Stimulated activated CD8-positive, alpha-beta memory T cell treated with anti-CD3 and anti-CD28 coated beads, Interleukin-4, amount 100 ng/mL, for 1 hour (primary cell): ENCODE measurements at places on chromosomes 12 and 14.

GRCh38 chr12:62471734-62472133, 5.1 kb downstream of the MON2 start:
- no peak for DNase-seq

DNA sequence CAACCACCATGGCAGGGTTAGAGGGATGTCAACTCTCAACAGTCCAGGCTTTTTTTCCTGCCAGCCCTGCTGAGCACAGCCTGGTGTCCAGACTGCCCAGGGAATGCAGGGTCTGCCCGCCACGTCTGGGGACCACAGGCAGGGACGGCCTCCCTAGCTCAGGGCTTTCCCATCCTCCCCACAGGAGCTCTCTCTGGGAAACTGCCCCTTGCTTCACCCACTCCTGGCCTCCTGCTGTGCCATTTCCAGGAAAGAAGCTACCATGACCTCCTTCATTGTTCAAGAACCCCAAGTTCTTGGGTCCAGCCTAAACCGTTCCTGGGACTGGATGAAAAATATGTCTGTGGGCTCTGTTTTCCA, 4.8 kb downstream of the SCNN1A start:
- DNase-seq = no peak

DNA sequence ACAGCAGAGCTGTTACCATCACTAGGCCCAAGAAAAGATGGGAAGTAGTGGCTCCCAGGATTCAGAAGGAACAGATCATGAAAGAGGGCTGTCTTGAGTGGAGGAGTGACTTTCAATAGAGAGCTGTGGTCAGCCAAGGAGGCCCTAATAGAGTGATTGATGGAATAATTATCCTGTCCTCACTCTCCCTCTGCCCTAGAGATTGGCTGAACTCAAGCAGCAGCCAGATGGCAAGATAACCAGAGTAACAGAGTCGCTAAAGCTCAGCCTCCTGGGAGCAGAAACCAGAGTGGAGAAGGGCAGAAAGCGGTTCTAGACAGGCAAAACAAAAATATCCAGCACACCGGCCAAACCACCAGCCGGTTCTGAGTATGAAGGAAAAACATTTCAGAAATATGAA, 23.1 kb downstream of the GMFB start:
- no peak for DNase-seq

DNA sequence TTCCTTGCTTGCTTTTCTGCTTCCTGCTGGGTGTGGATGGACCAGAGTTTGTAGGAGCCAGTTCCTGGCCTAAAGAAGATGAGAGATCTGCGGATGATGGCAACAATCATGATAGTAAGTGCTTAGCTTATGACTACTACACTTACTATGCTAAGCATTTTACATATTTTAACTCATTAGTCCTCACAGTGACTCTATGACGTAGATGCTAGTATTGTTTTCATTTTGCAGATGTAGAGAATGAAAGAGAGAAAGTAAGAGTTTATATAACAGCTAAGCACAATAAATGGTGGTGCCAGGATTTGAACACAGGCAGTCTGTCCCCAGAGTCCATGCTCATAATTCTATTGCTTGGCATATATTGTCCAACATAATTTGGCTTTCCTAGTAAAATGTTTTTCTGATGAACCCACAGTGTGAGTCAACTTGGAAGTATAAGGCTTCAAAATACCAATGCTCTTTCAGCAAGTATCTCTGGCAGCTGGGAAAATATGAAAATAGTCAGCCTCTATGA, 363.2 kb upstream of the DDHD1 start:
- no peak for DNase-seq

GRCh38 chr12:98469109-98469508, 46.3 kb upstream of the TMPO start:
- no peak for DNase-seq
